Uterine smooth muscle cell (primary cell): ENCODE measurements at places on chromosomes 3 and 15. TPM values are rescaled to one million over a fixed set of nuclear protein-coding genes. Genes with fewer than 3 reads are reported as not detected.

The CCRL2 gene
- 0.62 and 1.5 TPM in 2 replicates for total RNA-seq

The CERS3 gene
- not detected in 2 replicates for total RNA-seq

The INSYN1 gene
- total RNA-seq: 0.11 and 0.50 TPM in 2 replicates

The GPR149 gene
- total RNA-seq: not detected in 2 replicates

The GOLGA8S gene
- total RNA-seq: under 0.01 and 0.12 TPM in 2 replicates

The CCDC54 gene
- total RNA-seq: not detected in 2 replicates

The TRH gene
- not detected in 2 replicates for total RNA-seq

The GOLGA8H gene
- 0.12 and 0.33 TPM in 2 replicates for total RNA-seq

The THSD4 gene
- 63.7 and 146 TPM in 2 replicates for total RNA-seq

The THUMPD3 gene
- total RNA-seq: 60.6 and 69.9 TPM in 2 replicates

The COX5A gene
- 34.6 and 45.7 TPM in 2 replicates for total RNA-seq

The P3H2 gene
- total RNA-seq: 14.1 and 15.7 TPM in 2 replicates

The EPHA3 gene
- total RNA-seq: 1.9 and 2.2 TPM in 2 replicates

The SCAANT1 gene
- total RNA-seq: not detected in 2 replicates

The SRGAP3 gene
- 3.1 and 6.0 TPM in 2 replicates for total RNA-seq

The ANKUB1 gene
- not detected in 2 replicates for total RNA-seq

The DIS3L gene
- total RNA-seq: 26.0 and 27.6 TPM in 2 replicates

The ZMYND10 gene
- total RNA-seq: 1.2 and 2.3 TPM in 2 replicates

The SKOR1 gene
- total RNA-seq: 0.11 and 0.12 TPM in 2 replicates

The EXOSC7 gene
- 62.6 and 73.3 TPM in 2 replicates for total RNA-seq

The SUCNR1 gene
- not detected in 2 replicates for total RNA-seq
